ENCODE measurements at places on chromosomes 12 and 14.

DNA sequence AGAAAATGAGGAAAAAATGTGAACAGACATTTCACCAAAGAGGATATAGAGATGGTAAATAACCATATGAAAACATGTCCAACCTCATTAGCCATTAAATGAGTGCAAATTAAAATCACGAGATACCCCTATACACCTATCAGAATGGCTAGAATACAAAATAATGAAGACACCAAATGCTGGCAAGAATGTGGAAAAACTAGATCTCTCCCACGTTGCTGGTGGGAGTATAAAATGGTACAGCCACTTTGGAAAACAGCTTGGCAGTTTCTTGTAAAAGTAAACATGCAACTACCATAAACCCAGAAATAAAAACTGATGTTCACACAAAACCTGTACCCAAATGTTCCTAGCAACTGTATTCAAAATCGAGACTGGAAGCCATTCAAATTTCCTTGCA lies 38.3 kb upstream of the TCL1B start:
- DNase-seq, result no peak

- no peak for DNase-seq
Measured at GRCh38 chr14:29755311-29756018, 172.2 kb downstream of the PRKD1 start.

- no peak for DNase-seq
Measured at GRCh38 chr14:54848910-54849309, 53.7 kb downstream of the GCH1 start.

DNA sequence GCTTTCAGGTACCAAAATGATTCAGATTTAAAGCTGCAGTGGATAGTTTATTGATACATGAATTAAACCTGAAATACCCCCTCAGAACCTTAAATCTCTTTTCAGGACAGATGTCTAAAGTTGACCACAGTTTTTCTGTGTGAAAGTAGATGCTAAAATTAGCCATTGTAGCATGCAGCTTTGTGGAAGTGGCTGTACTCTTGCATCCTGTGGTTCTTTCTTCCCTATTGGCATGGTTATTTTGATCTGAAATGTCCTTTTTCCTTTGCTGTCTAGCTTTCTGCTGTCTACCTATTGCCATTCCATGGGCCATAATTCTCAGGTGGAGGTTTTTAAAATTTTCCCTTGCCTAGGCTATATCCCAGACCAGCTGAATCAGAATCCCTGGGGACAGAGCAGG lies 455.6 kb downstream of the ZFP36L1 start:
- DNase-seq, result no peak

DNA sequence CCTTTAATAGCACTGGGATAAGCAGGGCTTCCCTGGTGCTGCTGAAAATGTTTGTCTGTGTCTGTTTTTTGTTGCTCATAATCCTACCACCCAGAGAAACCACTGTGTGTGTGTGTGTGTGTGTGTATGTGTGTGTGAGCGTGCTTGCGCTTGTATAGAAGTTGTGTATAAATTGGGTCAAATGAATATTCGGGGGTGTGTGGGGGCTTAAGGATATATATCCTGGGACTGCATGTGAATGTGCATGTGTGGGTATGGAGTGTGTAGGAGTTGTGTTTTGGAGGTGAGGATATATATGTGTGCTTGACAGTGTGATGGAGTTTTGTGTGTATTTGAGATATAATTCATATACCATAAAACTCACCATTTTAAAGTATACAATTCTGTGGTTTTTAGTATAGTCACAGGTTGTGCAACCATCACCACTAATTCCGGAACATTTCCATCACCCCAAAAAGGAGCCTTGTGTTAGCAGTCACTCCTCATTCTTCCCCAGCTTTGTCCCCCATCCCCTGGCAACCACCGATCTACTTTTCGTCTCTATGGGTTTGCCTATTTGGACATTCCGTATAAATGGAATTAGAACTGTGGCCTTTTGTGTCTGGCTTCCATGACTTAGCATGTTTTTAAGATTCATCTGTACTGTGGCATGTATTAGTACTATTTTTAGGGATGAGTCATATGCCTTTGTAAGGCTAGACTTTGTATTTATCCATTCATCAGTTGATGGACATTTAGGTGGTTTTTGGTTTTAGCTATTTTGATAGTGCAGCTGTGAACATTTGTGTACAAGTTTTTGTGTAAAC lies 25.6 kb downstream of the TCTN1 start:
- no peak for DNase-seq

DNA sequence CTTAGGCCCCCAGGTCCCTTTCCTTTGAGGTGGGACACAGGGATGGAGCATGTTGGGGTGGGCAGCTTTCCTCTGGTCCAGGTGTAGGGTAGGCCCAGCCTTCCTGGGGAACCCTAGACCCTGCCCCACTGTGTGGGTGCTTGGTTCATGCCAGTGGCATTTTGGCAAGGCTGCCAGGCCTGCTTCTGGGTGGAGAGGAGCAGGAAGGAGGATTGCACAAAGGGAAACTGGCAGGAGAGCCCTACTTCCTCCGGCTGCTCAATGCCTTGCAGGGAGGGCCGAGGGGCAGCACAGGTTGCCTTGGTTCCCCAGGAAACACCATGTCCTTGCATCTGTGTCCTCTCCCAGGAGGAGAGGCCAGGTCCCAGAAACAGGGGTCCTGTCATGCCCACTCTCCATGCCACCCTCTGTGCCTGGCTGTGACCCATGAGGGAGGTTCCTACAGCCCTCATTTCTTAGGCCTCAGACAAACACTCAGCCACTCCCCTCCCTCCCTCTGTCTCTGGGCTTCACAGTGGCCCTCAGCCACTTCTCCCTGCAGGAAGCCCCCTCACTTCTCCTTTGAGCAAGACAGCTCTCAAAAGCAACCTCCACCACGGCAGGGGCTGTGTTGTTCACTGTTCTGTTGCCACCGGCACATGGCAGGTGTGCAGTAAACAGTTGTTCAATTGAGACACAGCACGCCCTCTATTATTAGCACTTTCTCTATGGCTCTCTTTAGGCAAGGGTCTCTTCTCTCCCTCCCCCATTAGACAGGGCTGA lies 6.8 kb upstream of the KRT80 start:
- no peak for DNase-seq

GRCh38 chr14:97977651-97978261 lies 1180.6 kb downstream of the VRK1 start:
- peak; percentile 28 for DNase-seq

GRCh38 chr12:64631197-64631596 lies 20.9 kb downstream of the RASSF3 start:
- no peak for DNase-seq

DNA sequence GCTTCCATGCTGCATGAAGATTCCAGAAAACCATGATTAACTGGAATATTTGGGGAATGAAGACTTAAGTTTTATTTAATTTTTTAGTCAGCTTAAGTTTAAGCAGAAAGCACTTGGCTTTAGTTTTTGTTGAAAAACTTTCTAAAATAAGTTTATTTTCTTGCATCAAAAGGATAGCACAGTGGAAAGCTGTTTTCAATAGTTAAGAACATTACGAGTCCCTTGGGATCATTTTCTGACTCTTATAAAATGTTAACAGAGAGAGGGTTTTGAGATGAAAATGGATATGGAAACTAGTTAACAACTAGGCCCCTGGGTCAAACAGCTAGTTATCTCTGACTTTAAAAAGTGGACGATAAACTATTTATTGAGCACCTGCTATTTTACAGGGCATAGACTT lies 181.9 kb upstream of the SLC38A2 start:
- no peak for DNase-seq

DNA sequence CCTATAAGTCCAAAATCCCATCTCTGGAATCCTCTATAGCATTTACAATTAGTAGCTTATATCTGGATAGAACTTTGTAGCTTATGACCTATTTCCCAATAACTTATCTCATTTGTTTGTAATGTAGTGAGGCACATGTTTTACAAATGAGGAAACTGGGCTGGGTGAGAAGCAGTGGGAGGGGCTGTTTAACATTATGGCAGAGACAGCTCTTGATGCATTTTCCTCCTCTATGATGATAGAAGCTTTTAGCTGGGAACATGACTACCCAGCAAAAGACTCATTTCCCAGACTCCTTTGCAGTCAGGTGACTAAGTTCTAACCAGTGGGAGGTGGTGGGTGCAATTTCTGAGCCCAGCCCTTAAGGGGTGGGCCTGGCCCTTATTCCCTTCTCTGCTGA lies 179.7 kb downstream of the TTC8 start:
- DNase-seq, result no peak

GRCh38 chr12:131333621-131334440 lies 377.1 kb upstream of the SFSWAP start:
- no peak for DNase-seq

DNA sequence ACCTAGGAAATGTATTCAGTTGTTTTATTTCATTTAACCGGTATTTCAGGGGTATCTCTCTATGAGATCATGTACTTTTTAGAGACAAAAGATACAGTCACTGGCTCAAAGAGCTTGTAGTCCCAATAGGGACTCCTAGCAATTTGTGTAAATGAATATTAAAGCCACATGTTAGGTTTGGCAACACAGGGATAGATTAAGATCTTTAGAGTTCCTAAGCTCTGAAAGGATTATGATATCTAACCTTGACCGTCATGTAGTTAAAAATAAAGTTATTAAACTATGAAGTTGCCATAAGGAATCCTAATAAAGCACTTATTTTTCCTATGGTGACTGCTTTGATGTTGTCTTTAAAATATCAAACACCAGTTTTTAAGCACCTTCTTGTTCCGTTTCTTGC lies 100.4 kb upstream of the FGD4 start:
- no peak for DNase-seq

GRCh38 chr14:31194095-31194494 lies 13.5 kb downstream of the HECTD1 start:
- DNase-seq, result no peak

- DNase-seq, result no peak
Measured at GRCh38 chr12:107385509-107385908, 292.2 kb upstream of the CRY1 start.

All from stimulated activated CD8-positive, alpha-beta memory T cell treated with anti-CD3 and anti-CD28 coated beads, Interleukin-4, amount 100 ng/mL, for 1 hour (primary cell).